ENCODE measurements at places on chromosomes 5 and 9. TPM values are rescaled to one million over a fixed set of nuclear protein-coding genes. Genes with fewer than 3 reads are reported as not detected.

- no peak for DNase-seq
These were observed 6.9 kb downstream of the CETN3 start for GRCh38 chr5:90402521-90403255.

PELO gene
- total RNA-seq = 28.1 TPM

GRCh38 chr9:16726718-16727451 lies 143.6 kb downstream of the BNC2 start:
- DNase-seq = peak; percentile 78

GRCh38 chr9:75960551-75960950 lies 70.1 kb downstream of the PCSK5 start:
- no peak for DNase-seq

DNA sequence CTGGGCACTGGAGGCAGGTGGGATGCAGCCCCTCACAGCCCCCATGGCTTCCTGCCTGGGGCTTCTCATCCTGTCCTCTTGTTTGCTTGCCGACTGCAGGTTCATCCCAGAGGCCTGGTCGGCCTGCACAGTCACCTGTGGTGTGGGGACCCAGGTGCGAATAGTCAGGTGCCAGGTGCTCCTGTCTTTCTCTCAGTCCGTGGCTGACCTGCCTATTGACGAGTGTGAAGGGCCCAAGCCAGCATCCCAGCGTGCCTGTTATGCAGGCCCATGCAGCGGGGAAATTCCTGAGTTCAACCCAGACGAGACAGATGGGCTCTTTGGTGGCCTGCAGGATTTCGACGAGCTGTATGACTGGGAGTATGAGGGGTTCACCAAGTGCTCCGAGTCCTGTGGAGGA lies 232.7 kb downstream of the ADAMTSL1 start:
- no peak for DNase-seq

DNA sequence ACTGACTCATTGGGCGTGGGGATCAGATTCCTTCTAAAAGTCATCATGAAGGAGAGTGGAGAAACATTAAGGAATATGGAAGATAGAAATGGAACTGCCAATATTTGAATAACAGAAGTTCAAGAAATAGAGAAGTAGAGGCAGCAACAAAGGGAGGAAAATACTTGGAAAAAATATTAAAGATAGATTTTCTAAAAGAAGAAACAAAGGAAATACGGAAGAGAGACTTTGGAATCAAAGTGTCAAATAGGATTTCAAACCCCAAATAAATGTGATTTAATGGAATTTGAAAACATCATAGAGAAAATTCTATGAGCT lies 605.1 kb upstream of the KLF4 start:
- DNase-seq = peak; percentile 60

- DNase-seq = no peak
These were observed 57.1 kb downstream of the BARX1 start for GRCh38 chr9:93898026-93898425.

- DNase-seq = no peak
These were observed 33.7 kb downstream of the LAMC3 start for GRCh38 chr9:131042666-131043065.

- peak; percentile 54 for DNase-seq
These were observed 916 bp downstream of the TOR1A start for GRCh38 chr9:129822898-129823541.

PCDHGB4 gene
- 0.06 TPM for total RNA-seq

GRCh38 chr5:14715481-14715880 lies 51.0 kb downstream of the OTULIN start:
- DNase-seq = no peak

- DNase-seq = peak; percentile 62
These were observed 105.6 kb downstream of the SUSD1 start for GRCh38 chr9:112069318-112070169.

DNA sequence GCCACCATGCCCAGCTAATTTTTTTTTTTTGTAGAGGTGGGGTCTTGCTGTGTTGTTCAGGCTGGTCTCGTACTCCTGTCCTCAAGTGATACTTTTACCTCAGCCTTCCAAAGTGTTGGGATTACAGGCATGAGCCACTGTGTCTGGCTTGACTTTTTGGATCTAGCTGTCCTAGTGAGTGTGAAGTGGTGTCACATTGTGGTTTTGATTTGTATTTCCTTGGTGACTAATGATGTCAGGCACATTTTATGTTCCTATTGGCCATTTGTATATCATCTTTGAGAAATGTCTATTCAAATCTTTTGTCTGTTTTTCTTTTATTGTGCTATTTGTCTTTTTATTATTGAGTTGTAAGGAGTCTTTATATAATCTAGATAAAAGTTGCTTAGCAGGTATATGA lies 53.5 kb upstream of the MCCC2 start:
- peak; percentile 17 for DNase-seq

INSYN2B gene
- 5.6 TPM for total RNA-seq

FOXD4L3 gene
- total RNA-seq = not detected

GRCh38 chr5:17218353-17219005 lies 1.0 kb downstream of the BASP1 start:
- DNase-seq = peak; percentile 65

ARPC5L gene
- total RNA-seq = 52.8 TPM

- DNase-seq = no peak
These were observed 135.9 kb upstream of the OTULINL start for GRCh38 chr5:14445576-14446290.

AOPEP gene
- total RNA-seq = 89.7 TPM

- no peak for DNase-seq
These were observed 2.9 kb upstream of the RNF130 start for GRCh38 chr5:180074462-180074861.

DNA sequence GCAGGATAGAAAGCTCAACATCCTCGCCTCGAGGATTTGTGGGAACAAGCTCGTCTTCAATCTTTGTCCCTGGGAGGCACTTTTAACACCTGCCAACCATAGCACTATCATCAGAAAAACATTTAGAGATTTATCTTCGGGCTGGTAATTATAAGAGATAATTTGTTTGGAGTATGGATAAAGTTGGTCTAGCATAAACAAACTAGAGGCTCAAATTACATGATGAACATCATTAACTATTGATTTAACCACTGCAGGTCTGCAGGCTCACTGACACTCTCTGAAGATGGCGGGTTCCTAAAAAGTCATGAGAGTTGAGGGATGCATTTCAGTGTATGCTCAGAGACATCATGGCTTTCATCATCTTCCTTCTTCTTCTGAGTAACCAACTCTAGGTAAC lies 25.8 kb upstream of the PCA3 start:
- DNase-seq = no peak

GRCh38 chr5:179264053-179264782 lies 81.0 kb downstream of the ADAMTS2 start:
- DNase-seq = no peak

TARS1 gene
- 395 TPM for total RNA-seq

DNA sequence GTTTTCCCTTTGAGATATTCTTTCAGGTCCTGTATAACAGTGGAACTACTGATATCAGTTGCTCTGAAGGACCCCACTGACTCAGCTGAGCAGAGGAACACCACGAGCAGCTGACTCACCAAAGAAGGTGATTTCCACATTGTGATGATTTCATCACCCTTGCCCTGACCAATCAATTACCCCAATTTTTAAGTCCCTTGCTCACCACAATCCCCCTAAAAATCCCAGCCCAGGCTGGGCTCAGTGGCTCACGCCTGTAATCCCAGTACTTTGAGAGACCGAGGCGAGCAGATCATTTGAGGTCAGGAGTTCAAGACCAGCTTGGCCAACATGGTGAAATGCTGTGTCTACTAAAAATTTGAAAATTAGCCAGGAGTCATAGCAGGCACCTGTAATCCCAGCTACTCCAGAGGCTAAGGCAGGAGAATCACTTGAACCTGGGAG lies 125.3 kb upstream of the ABCA1 start:
- peak; percentile 87 for DNase-seq

DNA sequence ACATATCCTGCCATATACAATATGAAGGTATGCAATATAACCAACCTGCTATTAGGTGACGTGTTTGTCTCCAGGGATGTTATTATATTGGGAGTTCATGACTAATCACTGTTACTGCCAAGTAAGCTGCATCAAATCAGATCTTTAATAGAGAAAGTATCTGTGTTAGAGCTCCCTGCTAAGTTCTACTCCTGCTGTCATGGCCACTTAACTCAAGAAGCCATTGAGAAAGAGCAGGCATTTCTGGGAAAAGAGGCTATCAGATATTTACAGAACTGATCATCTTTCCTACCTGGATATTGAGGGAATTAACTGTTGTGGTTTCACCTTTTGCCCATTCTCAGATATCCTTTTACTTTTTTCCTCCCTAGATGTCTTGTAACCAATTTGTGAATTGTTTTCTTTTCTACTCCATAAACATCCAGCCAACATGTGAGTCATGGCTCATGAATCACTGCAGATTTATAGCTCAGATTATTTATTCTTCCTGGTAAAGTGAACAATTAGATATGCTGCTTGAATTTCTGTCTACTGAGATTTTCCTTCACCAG lies 634.8 kb upstream of the FAM174A start:
- no peak for DNase-seq

SLC25A48 gene
- not detected for total RNA-seq

DNA sequence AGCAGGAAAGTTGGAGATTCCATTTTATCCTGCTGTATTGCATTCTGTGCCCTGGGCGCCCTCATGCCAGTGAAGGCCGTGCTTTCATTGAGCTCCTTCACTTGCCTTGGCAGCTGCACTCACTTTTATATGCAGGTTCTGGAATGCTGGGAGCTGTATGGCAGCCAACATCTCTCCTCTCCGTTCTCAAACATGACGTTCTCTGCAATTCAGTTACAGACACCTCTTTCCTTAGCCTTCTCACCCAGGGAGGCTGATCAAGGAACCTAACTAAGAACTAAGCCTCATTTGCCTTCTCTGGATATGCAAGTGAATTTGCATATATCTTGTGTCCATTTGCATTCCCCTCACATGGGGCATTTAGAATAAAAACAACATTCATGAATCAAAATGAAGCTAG lies 29.4 kb upstream of the PURA start:
- DNase-seq = no peak

- DNase-seq = no peak
These were observed 184.2 kb downstream of the FSTL4 start for GRCh38 chr5:133428072-133428660.

SOWAHA gene
- 0.42 TPM for total RNA-seq

TRIM14 gene
- 6.6 TPM for total RNA-seq

GRCh38 chr9:115035841-115036612 lies 81.9 kb downstream of the TNC start:
- peak; percentile 73 for DNase-seq

GRCh38 chr9:89498852-89499480 lies 1.1 kb upstream of the SEMA4D start:
- DNase-seq = no peak

- DNase-seq = peak; percentile 95
These were observed 47.3 kb downstream of the TRIO start for GRCh38 chr5:14190194-14191164.

ABCA1 gene
- 0.83 TPM for total RNA-seq

Measured in Daoy (cell line).